ENCODE measurements at places on chromosomes 11 and 22.
A peak's percentile ranks its signal among the peaks of the same experiment; 100 is the strongest.

GRCh38 chr11:64267207-64267945, 16.0 kb downstream of the PLCB3 start:
- H3K27me3 ChIP-seq, result no peaks in the 10 kb centered on the region
- H3K4me3 ChIP-seq, result no peak overlapping the region
- H3K27ac ChIP-seq, result peak overlapping the region; percentile 99
- peaks cover 14% of the 10 kb centered on the region for H3K36me3 ChIP-seq
- DNase-seq, result no peak

DNA sequence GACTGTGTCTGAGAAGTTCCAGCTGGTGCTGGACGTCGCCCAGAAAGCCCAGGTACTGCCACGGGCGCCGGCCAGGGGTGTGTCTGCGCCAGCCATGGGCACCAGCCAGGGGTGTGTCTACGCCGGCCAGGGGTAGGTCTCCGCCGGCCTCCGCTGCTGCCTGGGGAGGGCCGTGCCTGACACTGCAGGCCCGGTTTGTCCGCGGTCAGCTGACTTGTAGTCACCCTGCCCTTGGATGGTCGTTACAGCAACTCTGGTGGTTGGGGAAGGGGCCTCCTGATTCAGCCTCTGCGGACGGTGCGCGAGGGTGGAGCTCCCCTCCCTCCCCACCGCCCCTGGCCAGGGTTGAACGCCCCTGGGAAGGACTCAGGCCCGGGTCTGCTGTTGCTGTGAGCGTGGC, 47.9 kb downstream of the GRAMD4 start:
- no peak overlapping the region for H3K4me3 ChIP-seq
- H3K27ac ChIP-seq, result no peak overlapping the region
- H3K27me3 ChIP-seq, result no peaks in the 10 kb centered on the region
- H3K36me3 ChIP-seq, result peaks cover 10% of the 10 kb centered on the region
- peaks cover 5% of the 10 kb centered on the region for H3K4me1 ChIP-seq

DNA sequence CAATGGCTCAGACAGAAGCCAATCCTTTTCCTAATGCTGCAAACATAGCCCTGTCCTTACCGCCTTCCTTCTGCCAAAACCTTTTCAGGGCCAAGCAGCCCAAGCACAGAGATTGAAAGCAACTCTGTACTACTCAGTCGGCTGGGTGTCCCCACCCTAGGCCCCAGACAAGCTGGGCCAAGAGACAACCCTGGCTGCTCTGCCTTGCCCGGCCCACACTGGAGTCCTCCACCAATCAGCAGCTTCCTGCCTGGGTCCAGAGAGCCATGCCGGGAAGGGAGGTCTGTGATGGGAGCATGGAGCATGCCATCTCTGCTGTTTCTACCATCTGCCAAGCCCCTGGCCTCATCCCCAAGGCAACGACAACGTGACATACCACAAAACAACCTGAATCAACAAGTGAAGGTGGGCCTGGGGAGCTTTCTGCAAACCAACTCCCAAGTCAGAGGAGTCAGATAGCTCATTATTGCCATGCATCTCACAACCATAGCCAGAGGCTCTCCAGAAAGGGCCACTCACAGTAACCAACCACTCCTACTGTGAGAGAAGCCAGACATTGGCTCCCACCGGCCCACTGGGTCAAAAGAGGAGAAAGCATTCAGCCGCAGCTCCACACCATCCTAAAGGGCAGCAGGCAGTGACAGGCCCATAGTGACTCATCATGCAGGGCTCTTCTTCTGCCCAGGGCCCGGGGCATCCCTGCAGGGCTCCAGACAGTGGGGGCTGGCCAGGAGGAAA, 18.2 kb downstream of the PATZ1 start:
- no peak overlapping the region for H3K4me3 ChIP-seq
- DNase-seq, result no peak
- H3K27ac ChIP-seq, result no peak overlapping the region

DNA sequence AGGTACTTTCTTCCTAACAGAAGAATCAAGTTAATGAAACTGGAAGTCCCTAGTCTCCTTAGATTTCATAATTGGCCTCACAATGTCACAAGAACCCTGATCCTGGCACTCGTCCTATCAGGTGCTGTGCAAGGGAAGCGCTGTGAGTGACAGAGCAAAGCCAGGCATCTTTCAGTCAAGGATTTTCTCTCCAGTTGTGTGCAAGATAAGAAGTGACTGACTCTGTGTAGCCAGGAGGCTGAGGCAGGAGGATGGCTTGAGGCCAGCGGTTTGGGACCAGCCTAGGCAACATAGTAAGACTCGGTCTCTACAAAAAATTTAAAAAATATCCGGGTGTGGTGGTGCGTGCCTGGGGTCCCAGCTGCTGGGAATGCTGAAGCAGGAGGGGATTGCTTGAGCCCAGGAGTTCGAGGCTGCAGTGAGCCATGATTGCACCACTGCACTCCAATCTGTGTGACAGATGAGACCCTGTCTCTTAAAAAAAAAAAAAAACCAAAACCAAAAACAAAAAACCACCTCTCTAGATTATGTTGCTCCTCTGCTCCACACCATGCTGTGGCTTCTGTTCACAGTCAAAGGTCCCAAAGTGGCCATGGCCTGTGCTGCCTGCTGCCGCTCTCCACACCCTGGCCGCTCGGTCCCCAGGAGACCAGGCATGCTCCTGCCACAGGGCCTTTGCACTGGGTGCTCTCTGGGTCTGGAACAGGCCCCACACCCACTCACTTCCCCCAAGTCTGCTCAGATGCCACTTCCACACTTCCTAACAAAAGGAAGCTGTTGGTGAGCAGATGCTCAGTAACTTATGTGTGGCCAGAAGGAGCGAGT, 54.2 kb upstream of the CLDN5 start:
- H3K27ac ChIP-seq, result no peak overlapping the region
- H3K36me3 ChIP-seq, result no peaks in the 10 kb centered on the region
- peaks cover 19% of the 10 kb centered on the region for H3K4me1 ChIP-seq
- H3K27me3 ChIP-seq, result no peaks in the 10 kb centered on the region
- DNase-seq, result no peak

DNA sequence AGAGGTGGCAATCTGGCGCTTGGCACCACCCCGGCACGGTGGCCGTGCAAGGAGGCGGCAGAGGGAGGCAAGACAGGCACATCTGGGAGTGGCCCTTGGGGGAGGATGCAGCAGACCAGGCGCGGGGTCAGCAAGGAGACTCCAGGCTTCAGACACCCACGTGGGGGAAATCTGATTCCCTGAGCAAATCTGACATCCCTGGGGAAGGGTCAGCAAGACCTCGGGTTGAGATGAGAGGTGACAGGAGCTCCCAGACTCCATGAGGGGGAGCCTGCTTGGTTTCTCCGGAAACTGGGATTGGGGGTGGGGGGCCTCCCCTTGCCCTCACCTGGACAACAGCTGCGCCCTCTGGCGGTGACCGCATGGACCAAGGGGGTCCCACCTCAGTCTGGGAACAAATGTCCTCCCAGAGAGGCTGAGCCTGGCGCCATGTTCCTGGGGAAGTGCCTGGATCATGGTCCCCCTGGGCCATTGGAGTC, 4.0 kb upstream of the RCOR2 start:
- DNase-seq, result no peak
- no peak overlapping the region for H3K27ac ChIP-seq
- H3K4me3 ChIP-seq, result no peak overlapping the region
- no peaks in the 10 kb centered on the region for H3K27me3 ChIP-seq
- H3K4me1 ChIP-seq, result peaks cover 15% of the 10 kb centered on the region

- H3K4me1 ChIP-seq, result peaks cover 33% of the 10 kb centered on the region
- H3K36me3 ChIP-seq, result no peaks in the 10 kb centered on the region
- H3K4me3 ChIP-seq, result no peak overlapping the region
- no peak overlapping the region for H3K27ac ChIP-seq
- DNase-seq, result no peak
- H3K27me3 ChIP-seq, result no peaks in the 10 kb centered on the region
Measured at GRCh38 chr11:115411120-115411519, 93.1 kb downstream of the CADM1 start.

- H3K4me3 ChIP-seq, result no peak overlapping the region
- H3K27me3 ChIP-seq, result peaks cover 7% of the 10 kb centered on the region
- peak; percentile 76 for DNase-seq
- H3K27ac ChIP-seq, result no peak overlapping the region
- peaks cover 16% of the 10 kb centered on the region for H3K4me1 ChIP-seq
Measured at GRCh38 chr11:18701614-18702216, 3.1 kb downstream of the TMEM86A start.

- no peaks in the 10 kb centered on the region for H3K36me3 ChIP-seq
- peak; percentile 85 for DNase-seq
- H3K27me3 ChIP-seq, result no peaks in the 10 kb centered on the region
- H3K27ac ChIP-seq, result no peak overlapping the region
Measured at GRCh38 chr22:48589901-48590300, 1237.8 kb downstream of the BRD1 start.

DNA sequence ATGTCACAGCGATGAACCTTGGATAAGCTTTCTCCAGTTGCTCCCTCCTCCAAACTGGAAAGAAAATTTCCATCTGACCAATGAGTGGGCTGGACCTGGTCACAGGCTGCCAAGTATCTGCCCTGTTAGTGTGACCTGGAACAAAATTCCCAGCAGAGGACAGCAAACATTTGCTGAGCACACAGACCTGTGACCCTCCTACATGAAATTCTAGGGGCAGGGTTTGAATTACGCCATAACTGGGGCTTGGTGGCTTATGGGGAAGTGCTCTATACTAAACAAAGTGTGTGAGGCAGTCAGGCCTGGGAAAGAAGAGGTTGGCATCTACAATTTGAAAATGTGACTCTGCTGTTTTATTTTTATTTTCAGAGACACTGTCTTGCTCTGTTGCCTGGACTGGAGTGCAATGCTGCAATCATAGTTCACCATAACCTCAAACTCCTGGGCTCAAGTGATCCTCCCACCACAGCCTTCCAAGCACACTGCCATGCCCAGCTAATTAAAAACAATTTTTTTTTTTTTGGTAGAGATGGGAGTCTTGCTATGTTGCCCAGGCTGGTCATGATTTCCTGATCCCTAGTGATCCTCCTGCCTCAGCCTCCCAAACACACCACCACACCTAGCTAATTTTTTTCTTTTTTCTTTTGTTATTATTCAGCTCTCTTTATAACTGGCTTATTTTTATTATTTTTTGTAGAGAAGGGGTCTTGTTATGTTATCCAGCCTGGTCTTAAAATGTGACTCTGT, 13.6 kb upstream of the XBP1 start:
- no peaks in the 10 kb centered on the region for H3K27me3 ChIP-seq
- H3K27ac ChIP-seq, result no peak overlapping the region
- no peak overlapping the region for H3K4me3 ChIP-seq
- no peak for DNase-seq

DNA sequence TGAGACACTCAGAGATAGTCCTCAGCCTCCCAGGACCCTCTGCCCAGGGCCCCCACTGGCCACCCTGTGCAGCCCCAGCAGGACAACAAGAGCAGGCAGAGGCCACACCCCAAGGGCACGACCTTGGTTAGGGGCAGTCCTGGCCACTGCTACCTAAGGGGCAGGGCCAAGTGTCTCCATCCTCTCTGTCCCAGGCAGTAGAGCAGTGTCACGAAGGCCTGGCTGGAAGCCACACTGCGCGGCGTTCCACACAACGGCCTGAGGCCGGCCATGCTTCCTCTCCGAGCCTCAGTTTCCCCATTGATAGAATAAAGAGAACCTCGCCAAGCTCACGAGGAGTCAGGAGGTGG, 1074.3 kb downstream of the BRD1 start:
- H3K4me1 ChIP-seq, result no peaks in the 10 kb centered on the region
- H3K36me3 ChIP-seq, result no peaks in the 10 kb centered on the region
- H3K27ac ChIP-seq, result no peak overlapping the region
